Type B pancreatic cell (in vitro differentiated cells): ENCODE measurements at places on chromosomes 3 and 15. TPM values are rescaled to one million over a fixed set of nuclear protein-coding genes. Genes with fewer than 3 reads are reported as not detected.

The DNAH1 gene
- 2.6 and 7.3 TPM in 2 replicates for total RNA-seq

The C3orf62 gene
- 5.6 and 10.7 TPM in 2 replicates for total RNA-seq

The MNS1 gene
- 2.9 and 9.0 TPM in 2 replicates for total RNA-seq

The CD80 gene
- total RNA-seq: 0.10 TPM in 1 of 2 replicates, not detected in the other

The C2CD4A gene
- 1.7 and 2.0 TPM in 2 replicates for total RNA-seq

The MYO5C gene
- 17.5 and 21.4 TPM in 2 replicates for total RNA-seq

GRCh38 chr3:189531271-189531670 lies 99.9 kb upstream of the TP63 start:
- peaks cover 41% of the 10 kb centered on the region for H3K27me3 ChIP-seq
- H3K4me1 ChIP-seq: no peaks in the 10 kb centered on the region
- DNase-seq: no peak

- H3K27me3 ChIP-seq: no peaks in the 10 kb centered on the region
- H3K27ac ChIP-seq: peak overlapping the region; percentile 64
- H3K36me3 ChIP-seq: peaks cover 7% of the 10 kb centered on the region
These were observed 117.5 kb downstream of the CMSS1 start for GRCh38 chr3:99934975-99935797.

DNA sequence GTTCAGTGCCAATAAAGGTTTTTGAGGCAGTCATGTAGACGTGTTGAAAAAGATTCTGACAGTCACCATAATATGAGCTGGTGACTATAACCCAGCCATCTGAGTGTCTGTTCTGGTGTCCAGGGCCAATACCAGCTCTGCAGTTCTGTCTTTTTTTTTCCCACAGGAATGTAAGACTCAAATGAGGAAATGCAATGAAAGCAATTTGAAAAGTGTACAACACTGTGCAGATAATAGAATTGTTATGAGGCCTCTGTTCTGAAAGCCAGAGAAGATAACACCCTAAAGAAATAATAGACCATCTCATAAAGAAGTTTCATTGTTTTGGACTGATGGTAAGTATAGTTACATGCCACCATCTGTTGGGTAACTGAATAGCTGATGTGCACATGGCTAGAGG lies 57.1 kb downstream of the CLDN1 start:
- H3K27ac ChIP-seq: no peak overlapping the region
- no peaks in the 10 kb centered on the region for H3K36me3 ChIP-seq
- H3K4me1 ChIP-seq: peaks cover 14% of the 10 kb centered on the region
- peaks cover 4% of the 10 kb centered on the region for H3K27me3 ChIP-seq
- no peak for DNase-seq

DNA sequence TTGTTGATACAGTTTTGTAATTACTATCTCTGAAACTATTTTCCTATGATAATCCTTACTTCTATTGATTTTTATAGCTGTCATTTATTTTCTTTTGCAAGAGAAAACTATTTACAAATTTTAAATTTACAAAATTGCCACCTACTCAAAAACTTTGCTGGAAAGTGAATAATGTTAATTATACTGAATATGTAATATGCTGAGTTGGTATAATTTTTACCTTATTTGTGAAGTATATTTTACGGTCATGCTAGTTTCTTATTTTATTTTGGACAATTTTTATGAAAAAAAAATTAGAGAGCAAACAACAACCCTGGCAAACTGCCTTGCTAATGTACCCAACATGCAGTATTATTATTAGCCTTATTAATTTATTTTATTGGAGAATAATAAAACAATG lies 2.9 kb downstream of the KCNH8 start:
- H3K4me3 ChIP-seq: no peak overlapping the region
- peaks cover 9% of the 10 kb centered on the region for H3K4me1 ChIP-seq
- H3K27me3 ChIP-seq: peaks cover 25% of the 10 kb centered on the region
- no peak overlapping the region for H3K27ac ChIP-seq
- no peak for DNase-seq

DNA sequence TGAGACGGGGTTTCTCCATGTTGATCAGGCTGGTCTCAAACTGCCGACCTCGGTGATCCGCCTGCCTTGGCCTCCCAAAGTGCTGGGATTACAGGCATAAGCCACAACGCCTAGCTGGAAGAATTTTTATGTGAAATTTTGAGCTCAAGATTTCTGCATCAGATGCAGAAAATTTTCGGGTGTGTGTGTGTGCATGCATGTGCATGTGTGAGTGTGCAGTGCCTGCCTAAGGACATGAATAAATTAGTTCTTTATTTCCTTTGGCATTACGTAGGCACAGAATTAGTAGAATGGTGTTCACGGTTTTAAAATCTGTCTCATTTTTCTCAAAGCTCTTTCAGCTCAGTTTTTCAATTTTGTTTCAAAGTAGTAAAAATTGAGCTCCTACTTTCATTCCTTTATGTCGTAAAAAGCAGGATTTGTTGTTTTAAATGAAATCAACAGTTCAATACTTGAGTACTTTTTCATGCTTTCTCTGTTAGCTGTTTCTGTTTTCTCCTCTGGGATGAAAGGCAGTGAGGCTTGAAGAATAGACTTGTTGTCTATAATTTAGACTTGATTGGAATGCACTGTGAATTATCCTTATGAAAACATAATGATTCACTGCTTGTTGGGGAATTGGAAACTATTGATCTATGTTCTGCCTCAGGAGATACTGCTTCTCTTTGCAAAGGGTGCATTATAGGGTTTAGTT lies 23.3 kb upstream of the RAB11A start:
- H3K36me3 ChIP-seq: no peaks in the 10 kb centered on the region
- DNase-seq: no peak
- no peak overlapping the region for H3K4me3 ChIP-seq
- H3K27me3 ChIP-seq: no peaks in the 10 kb centered on the region
- H3K4me1 ChIP-seq: peaks cover 15% of the 10 kb centered on the region

GRCh38 chr3:177574222-177574856 lies 377.1 kb upstream of the TBL1XR1 start:
- H3K4me3 ChIP-seq: no peak overlapping the region
- no peaks in the 10 kb centered on the region for H3K27me3 ChIP-seq
- peak overlapping the region; percentile 44 for H3K27ac ChIP-seq

DNA sequence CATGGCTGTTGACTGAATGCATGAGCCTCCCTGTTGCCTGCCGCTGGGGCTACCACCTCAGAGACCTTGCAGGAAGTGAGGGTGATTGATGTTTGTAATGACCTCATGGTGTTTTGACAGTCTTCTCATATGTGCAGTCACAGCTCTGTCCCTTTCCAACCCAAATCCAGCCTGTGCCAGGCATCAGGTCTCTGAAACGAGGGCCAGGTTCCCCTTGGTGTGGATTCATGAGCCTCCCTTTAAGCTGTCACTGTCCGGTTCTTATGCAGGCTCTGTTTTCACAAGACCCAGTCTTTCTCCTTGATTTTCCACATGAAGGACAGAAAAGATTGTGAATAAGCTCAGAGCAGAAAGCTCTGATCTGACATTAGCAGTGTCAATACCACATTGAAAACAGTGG lies 43.1 kb downstream of the CEMIP start:
- H3K4me1 ChIP-seq: no peaks in the 10 kb centered on the region
- no peak overlapping the region for H3K27ac ChIP-seq

- no peak overlapping the region for H3K27ac ChIP-seq
- DNase-seq: no peak
- H3K36me3 ChIP-seq: no peaks in the 10 kb centered on the region
- peaks cover 17% of the 10 kb centered on the region for H3K27me3 ChIP-seq
- H3K4me1 ChIP-seq: no peaks in the 10 kb centered on the region
These were observed 47.8 kb upstream of the IQSEC1 start for GRCh38 chr3:13120928-13121552.

DNA sequence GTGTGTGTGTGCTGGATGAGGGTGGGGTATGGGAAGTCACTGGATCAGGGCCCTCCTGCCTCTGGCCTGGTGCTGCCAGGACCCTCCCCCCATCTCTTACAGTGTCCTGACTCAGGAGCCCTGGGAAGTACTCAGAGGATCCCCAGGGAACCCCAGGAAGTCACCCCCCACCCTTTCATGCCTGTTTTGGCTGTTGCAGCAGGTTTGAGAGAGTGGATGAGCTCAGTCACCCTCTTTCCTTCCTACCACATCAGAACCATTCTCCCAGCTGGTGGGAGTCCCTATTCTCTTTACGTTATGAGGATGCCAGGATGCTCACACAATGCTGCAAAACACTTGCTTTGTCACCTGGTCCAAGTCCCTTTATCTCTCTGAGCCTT lies 59.0 kb downstream of the BDH1 start:
- H3K27ac ChIP-seq: no peak overlapping the region
- no peaks in the 10 kb centered on the region for H3K27me3 ChIP-seq
- no peak for DNase-seq
- no peak overlapping the region for H3K4me3 ChIP-seq

- peaks cover 44% of the 10 kb centered on the region for H3K4me1 ChIP-seq
- DNase-seq: no peak
- peaks cover 59% of the 10 kb centered on the region for H3K27me3 ChIP-seq
- peaks cover 10% of the 10 kb centered on the region for H3K36me3 ChIP-seq
- no peak overlapping the region for H3K4me3 ChIP-seq
- H3K27ac ChIP-seq: no peak overlapping the region
These were observed 135.0 kb upstream of the WNT5A start for GRCh38 chr3:55622116-55622515.

- H3K4me3 ChIP-seq: peak within 1 kb of the TSS; percentile 94
- H3K36me3 ChIP-seq: peaks cover 10% of the 10 kb centered on the region
- H3K4me1 ChIP-seq: peaks cover 9% of the 10 kb centered on the region
- peak; percentile 74 for DNase-seq
- no peaks in the 10 kb centered on the region for H3K27me3 ChIP-seq
- peak within 1 kb of the TSS; percentile 92 for H3K27ac ChIP-seq
These were observed at the start of gene MAN2A2 for GRCh38 chr15:90902840-90903732. MAN2A2 (plus strand) TSS chr15:90903302; CDS start chr15:90904208, 906 bp downstream.
